ENCODE measurements at places on chromosomes 1 and 21.
A peak's percentile ranks its signal among the peaks of the same experiment; 100 is the strongest.

DNA sequence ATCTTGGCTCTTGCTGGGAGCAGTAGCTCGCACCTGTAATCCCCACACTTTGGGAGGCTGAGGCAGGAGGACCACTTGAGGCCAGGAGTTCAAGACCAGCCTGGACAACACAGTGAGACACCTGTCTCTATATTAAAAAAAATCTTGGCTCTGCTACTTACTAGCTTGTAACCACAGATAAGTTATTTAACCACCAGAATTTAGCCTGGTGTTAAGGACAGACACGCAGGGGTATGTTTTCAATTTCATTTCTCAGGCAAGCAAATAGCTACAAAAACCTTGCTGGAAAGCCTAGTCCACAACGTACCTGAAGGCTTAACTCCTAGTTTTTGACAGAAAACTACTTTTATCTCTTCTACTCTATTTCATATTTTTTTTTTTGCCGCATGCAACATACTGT is 24.8 kb upstream of the GFI1 start:
- DNase-seq, result no peak

DNA sequence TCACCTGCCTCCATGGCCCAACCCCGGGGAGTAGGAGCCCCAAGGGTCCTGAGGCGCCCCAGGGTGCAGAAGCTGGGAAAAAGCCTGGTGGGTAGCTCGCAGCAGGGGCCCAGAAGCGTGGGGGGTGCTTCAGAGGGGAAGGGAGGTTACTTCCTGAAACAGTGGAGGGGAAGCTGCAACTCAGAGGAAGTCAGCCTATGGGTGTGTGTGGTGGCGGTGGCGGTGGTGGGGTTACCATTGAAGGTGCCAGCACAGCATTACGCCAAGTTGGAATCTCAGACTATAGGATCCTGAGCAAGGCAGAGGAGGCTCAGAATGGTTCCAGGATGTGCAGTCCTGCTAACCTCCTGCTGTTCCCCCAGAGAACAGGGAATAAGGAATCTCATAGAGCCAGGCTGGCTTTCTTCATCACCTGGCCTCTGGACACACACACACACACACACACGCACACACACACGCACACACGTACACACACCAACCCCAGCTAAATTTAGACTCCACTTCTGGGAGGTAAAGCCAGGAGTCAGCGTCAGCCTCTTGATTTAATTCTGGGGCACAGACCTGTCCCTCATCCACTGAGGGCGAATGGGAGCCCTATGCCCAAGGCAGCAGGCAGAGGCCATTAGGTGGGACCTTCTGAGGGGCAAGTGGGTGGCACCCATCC is 1.3 kb downstream of the DENND4B start:
- DNase-seq, result peak; percentile 53

DNA sequence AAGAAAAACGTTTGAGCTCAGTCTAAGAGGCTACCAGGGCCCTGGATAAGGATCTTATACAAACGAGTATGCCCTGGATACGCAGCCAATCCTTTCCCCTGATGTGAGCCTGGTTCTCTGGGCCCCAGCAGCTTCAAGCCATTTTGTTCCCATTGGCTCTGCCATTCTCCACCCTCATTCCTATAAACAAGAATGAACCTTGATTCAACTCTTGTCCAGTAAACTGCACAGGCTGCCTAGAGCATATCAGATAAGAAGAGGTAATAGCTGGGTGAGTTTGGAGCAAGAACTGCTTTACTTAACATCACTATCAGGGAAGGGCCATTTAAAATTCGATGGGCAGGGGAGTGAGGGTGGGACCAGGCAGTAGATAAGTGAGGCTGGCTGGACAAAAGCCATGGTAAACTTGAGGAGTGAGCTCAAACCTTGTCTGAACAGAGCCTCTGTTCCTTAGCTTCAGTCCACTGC is 11.3 kb downstream of the BTG2 start:
- no peak for DNase-seq

- DNase-seq, result peak; percentile 47
Observed at GRCh38 chr1:67441183-67441582, 11.0 kb upstream of the SERBP1 start.

DNA sequence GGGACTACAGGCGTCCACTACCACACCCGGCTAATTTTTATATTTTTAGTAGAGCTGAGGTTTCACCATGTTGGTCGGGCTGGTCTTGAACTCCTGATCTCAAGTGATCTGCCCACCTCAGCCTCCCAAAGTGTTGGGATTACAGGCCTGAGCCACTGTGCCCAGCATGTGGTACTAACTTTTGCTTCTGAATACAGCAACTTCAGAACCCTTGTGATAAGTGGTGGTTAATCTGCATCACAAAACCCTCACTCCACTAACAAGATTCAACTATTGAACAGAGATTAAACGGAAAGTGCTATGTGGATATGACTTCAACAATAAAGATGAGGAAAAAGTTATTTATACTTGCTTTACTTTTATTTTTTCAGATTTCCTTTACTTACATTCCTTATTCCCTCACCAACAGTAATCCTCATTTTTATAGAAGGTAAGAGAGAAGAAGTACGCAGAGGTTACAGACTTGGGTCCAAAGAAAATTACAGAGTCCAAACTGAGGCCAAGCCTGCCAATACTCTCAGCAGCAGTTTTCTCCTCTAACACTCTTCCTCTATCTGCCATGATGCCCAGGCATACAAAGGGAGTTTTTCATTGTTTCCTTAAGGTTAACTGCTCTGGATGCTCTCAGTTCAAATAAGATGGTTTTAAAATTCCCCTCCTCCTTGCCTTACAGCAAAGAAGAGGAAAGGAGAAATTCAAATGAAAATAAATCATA is 44.3 kb downstream of the SLC16A1 start:
- no peak for DNase-seq

DNA sequence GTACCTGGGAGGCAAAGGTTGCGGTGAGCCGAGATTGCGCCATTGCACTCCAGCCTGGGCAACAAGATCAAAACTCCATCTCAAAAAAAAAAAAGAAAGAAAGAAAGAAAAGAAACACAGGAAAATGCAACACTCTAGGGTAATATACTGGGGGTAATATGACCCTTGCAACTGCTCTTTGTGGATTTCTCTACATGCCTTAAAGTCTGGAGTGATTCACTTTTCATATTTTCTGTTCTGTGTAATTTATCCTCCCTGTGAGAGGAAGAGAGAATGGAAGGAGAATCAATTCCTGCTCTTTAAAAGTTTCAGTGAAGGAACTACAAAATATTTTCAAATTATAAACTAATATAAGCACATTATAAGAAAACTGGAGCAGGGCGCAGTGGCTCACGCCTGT is 22.7 kb downstream of the RIT1 start:
- DNase-seq, result no peak

- peak; percentile 60 for DNase-seq
Observed at GRCh38 chr1:6082430-6082971, 36.8 kb downstream of the KCNAB2 start.

DNA sequence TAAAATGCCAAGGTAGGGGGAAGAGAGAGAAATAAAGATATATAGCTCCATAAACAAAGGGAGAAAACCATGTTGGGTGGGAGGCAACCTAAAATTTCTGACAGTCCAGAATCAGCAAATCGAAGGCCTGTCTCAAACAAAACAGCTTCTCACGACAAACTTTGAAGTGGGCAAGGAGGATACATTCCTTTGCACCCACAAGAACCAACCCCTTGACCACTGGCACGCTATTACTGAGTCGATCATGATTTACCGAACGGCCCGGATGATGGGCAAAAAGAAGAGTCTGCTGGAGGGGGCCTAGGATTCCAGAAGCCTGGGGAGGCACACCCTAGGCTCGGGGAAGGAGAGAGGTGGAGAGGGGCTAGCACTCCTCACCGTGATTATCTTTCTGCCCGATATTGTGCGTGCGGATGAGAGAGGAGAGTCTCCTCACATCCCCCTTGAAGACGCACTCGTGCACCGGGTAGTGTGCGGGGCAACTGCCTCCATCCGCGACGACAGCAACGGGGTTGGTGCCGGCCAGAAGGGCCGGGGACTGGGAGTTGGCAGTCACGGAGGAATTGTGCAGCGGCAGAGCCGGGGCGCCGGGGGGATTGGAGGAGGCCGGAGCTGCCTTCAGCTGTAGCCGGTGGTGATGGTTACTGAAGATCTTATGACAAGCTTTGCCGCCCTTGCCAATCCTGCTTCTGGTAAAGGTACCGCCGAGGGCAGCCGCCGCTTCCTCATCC is 756 bp downstream of the ANKRD13C start:
- DNase-seq, result peak; percentile 68

DNA sequence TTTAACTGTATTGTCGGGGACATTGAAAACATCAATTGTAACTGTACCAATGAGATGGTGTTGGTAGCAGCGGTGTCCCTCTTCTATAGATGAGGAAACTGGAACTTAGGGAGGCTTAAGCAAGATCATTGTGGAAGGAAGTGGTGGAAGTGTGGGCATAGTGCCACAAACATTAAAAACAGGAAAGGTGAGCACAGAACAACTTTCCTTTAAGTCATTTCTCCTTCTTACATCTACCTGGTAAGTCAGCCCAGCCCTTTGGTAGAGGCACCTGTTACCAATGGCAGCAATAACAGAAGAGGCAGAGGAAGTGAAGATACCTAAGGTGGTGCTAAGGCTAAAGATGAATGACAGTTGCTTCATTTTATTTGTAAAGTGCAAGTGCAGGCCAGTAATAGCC is 12.0 kb upstream of the CTSS start:
- no peak for DNase-seq

GRCh38 chr1:76958828-76959227 is 91.5 kb downstream of the ST6GALNAC5 start:
- no peak for DNase-seq

- DNase-seq, result no peak
Observed at GRCh38 chr1:222920169-222920568, 105.3 kb downstream of the DISP1 start.

DNA sequence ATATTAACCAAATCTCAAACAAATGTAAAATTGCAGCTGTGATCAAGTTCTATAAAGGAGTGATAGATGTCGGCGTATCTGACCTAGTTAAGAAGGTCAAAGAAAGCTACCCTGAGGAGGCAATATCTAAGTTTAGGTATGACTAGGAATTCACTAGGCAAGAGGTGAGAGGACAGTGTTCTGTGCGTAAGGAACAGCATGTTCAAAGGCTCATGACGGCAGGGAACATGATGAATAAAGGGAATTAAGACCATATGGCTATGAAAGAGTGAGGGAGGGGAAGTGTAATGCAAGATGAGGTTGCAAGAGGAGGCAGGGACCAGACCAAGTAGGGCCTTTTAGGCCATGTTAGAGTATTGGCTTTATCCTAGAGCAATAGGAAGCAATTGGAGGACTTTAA is 8.6 kb downstream of the LIX1L start:
- DNase-seq, result no peak

DNA sequence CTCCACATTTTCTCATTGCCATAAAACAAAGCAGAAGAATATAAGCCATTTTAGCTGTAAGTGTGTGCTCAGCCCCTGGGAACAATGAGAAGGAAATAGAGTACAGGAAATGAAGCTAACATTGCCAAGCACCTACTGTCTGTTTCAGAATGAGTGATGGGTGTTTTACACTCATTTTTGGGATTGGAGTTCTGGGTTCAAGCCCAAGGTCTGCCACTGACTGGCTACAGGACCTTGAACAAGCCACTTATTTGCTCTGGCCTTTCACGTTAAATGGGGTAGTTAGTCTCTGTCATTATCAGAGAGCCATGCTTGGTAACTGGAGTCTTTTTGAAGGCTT is 80.7 kb upstream of the KAZN start:
- DNase-seq, result no peak

DNA sequence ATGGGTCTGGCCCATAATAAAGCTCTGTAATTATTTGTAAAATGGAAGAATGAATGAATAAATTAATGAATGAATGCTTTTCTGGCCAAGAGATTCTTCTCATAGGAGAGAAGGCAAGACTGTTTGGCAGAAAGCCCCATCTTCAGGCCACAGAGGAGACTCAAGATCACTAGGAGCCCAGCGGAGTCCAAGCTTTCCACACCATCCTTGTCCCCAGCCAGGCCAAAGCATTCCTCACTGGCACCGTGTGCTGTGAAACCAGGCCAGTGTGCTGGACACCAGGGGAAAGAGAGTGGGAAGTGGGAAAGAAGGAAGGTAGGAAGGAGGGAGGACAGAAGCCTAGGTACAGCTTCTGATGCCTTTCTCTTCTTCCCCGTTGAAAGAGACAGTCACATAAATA is 86.4 kb downstream of the PLXNA2 start:
- DNase-seq, result no peak

DNA sequence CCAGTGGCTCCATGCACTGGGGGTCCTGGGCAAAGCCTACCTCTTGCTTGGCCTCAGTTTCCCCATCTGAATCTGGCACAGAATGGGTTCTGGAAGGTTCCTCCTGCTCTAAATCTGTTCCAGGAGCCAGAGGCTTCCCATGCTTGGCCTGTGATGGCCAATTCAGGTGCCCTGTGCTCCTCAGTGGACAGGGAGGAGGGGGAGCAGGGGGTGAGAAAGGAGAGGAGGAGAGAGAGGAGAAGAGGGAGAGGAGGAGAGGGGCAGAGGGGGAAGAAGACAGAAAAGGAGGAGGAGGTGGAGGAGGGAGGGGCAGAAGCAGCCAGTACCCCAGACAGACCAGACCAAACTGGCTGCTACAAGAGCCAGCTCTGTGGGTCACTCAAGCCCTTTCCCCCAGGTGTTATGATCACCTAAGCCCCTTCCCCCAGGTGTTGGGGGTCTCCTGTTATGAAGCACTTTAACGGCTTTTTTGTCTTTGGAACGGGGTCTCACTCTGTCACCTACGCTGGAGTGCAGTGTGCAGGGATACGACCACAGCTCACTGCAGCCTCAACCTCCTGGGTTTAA is 43.7 kb downstream of the TRIM11 start:
- DNase-seq, result no peak

DNA sequence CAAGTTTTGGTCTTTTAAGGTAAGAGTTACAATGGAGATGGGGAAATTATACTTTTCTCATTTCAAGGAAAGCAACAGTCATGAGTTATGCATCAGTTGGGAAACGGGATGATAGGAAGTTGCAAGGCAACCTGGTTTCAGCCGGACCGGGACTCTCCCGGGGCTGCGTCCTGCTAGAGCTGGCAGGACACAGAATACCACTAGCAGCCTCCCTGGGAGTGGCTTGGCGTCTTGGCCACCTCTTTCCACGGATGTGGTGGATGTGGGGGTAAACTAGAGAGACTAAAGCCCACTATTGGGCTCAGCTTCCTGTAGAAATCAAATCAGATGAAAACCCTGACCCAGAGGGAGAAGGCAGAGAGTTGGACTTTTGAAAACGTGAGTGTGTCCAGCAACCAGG is 71.9 kb downstream of the ADARB1 start:
- DNase-seq, result no peak

DNA sequence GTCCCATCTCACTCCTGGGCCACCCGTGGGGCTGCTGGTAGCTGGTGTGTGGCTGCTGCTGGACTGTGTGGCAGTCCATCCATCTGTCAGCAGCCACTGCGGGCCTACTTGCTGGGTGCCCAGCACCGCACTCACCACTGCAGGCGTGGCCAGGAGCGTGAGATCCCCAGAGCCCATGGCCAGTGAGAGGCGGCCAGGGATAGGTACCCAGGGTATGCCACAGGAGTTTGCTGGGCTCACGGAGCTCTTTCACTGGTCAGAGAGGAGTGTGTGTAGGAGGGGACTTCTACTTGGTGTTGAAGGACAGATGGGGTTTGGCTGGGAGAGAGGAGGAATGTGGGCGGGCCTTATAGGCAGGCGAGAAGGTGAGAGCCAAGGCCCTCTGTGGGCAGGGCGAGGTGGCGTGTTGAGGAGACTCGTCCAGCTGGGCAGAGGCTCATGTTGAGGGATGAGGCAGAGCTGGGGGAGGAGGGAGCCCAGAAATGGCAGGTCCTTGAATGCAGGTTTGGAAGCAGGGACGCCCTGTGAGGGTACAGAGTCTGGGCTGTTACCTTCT is 15.0 kb downstream of the QSOX1 start:
- peak; percentile 13 for DNase-seq
